Calu3 (cell line): ENCODE measurements at places on chromosomes 11 and 22.

GRCh38 chr11:44408711-44409470, 99.0 kb upstream of the ALX4 start:
- DNase-seq = no peak
- H3K27me3 ChIP-seq = peaks cover 91% of the 10 kb centered on the region
- H3K27ac ChIP-seq = no peak overlapping the region
- H3K36me3 ChIP-seq = no peaks in the 10 kb centered on the region
- H3K4me3 ChIP-seq = no peak overlapping the region

- peaks cover 82% of the 10 kb centered on the region for H3K36me3 ChIP-seq
- DNase-seq = peak; percentile 88
- H3K27me3 ChIP-seq = peaks cover 16% of the 10 kb centered on the region
- H3K4me3 ChIP-seq = peak overlapping the region; percentile 90
Measured at GRCh38 chr11:65420979-65421793, 1.4 kb upstream of the NEAT1 start.

DNA sequence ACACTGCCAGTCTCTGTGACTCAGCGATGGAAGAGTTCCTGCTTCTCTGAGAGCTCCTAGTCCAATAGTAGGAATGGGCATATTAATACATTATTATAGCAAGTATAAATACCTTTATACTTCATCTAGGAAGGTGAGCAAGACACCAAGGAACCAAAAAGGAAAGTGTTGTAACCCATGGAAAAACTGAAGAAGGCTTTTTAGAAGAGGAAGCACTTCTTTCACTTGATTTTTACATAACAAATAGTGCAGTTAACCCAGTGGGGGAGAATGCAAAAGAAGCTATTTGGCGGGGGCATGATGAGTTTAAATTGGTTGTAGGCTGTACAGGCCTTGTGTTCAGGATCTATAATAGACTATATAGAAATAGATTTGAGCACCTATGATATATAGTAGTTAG, 31.2 kb upstream of the C11orf87 start:
- no peaks in the 10 kb centered on the region for H3K36me3 ChIP-seq
- H3K4me1 ChIP-seq = no peaks in the 10 kb centered on the region
- no peak overlapping the region for H3K4me3 ChIP-seq
- H3K27ac ChIP-seq = no peak overlapping the region
- no peak for DNase-seq
- no peaks in the 10 kb centered on the region for H3K27me3 ChIP-seq

GRCh38 chr11:30254307-30255298, 23.8 kb downstream of the FSHB start:
- no peak for DNase-seq
- H3K36me3 ChIP-seq = no peaks in the 10 kb centered on the region

DNA sequence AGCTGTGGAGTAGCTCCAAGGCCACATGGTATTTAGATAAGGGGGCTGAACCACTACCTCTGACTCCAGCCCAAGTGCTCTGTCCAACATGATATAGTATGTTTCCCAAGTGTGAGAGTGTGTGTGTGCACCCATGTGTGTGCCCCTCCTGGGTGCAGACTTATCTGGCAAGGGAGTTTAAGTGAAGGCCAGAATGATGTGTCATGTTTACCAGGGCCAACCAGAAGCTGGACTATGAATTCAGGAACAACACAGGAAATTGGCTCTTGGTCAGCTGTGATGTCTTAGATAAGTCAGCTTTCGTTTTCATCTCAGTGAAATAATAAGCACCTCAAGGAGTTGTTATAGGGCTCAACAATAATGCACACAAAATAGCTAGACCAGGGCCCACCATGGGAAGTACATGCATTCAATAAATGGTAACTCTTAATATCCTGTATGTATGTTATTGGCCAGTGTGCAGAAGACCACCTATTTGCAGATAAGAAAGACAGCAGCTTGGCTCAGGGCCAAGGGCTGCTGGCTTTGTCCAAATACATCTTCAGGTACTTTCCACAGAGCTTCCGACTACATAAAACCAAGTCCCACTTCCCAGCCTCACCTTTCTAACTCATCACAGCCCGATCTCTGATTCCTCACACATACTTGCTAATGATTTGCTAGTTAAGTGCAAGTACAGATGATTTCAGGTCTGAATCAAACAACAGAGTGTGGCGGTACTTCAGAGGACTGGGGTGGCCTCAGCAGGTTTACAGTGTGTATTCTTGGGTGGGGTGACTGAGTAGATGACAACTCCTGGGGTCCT, 120.9 kb downstream of the ME3 start:
- H3K36me3 ChIP-seq = no peaks in the 10 kb centered on the region
- DNase-seq = peak; percentile 35
- H3K27me3 ChIP-seq = no peaks in the 10 kb centered on the region
- H3K4me3 ChIP-seq = peak overlapping the region; percentile 40
- peaks cover 42% of the 10 kb centered on the region for H3K4me1 ChIP-seq

GRCh38 chr11:9765320-9766101, 101.6 kb downstream of the SWAP70 start:
- H3K36me3 ChIP-seq = no peaks in the 10 kb centered on the region
- no peaks in the 10 kb centered on the region for H3K27me3 ChIP-seq
- no peak for DNase-seq
- peak overlapping the region; percentile 57 for H3K27ac ChIP-seq
- no peak overlapping the region for H3K4me3 ChIP-seq

- no peak overlapping the region for H3K4me3 ChIP-seq
- peaks cover 36% of the 10 kb centered on the region for H3K4me1 ChIP-seq
- no peaks in the 10 kb centered on the region for H3K27me3 ChIP-seq
- no peak overlapping the region for H3K27ac ChIP-seq
- DNase-seq = no peak
Measured at GRCh38 chr22:40631925-40632324, 4.6 kb downstream of the MRTFA start.

GRCh38 chr22:50169774-50170341, 673 bp upstream of the PANX2 start:
- no peaks in the 10 kb centered on the region for H3K4me1 ChIP-seq
- peak overlapping the region; percentile 69 for H3K4me3 ChIP-seq
- peaks cover 21% of the 10 kb centered on the region for H3K36me3 ChIP-seq
- peaks cover 48% of the 10 kb centered on the region for H3K27me3 ChIP-seq
- no peak overlapping the region for H3K27ac ChIP-seq

DNA sequence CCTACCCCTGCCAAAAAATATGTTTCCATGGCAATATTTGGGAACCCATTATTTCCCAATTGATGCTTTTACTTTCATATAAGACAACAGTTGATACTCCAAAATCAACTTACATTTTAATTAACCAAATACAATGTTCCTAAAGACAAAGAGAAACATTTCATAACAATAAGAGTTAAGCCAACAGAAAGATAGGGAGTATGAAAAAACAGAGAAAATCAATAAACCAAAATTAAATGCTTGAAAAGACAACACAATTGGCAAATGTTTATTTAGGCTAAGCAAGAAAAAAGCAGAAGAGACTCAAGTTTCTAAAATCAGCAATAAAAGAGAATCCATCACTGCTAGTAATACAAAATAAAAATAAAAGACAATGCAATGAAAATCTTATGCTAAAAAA, 123.1 kb upstream of the VPREB1 start:
- H3K27ac ChIP-seq = no peak overlapping the region
- peaks cover 57% of the 10 kb centered on the region for H3K27me3 ChIP-seq
- no peak overlapping the region for H3K4me3 ChIP-seq

GRCh38 chr11:33222052-33222750, 35.0 kb upstream of the HIPK3 start:
- H3K4me1 ChIP-seq = no peaks in the 10 kb centered on the region
- H3K36me3 ChIP-seq = no peaks in the 10 kb centered on the region
- no peak for DNase-seq
- no peak overlapping the region for H3K4me3 ChIP-seq
- H3K27me3 ChIP-seq = no peaks in the 10 kb centered on the region
- H3K27ac ChIP-seq = no peak overlapping the region

GRCh38 chr11:80822308-80822707, 1381.5 kb upstream of the TENM4 start:
- no peaks in the 10 kb centered on the region for H3K4me1 ChIP-seq
- DNase-seq = no peak
- H3K27ac ChIP-seq = no peak overlapping the region
- H3K4me3 ChIP-seq = no peak overlapping the region
- H3K27me3 ChIP-seq = no peaks in the 10 kb centered on the region
- no peaks in the 10 kb centered on the region for H3K36me3 ChIP-seq

- peaks cover 8% of the 10 kb centered on the region for H3K4me1 ChIP-seq
- no peaks in the 10 kb centered on the region for H3K36me3 ChIP-seq
- no peaks in the 10 kb centered on the region for H3K27me3 ChIP-seq
- no peak overlapping the region for H3K27ac ChIP-seq
- H3K4me3 ChIP-seq = no peak overlapping the region
Measured at GRCh38 chr11:95293116-95293515, 62.1 kb upstream of the SESN3 start.

DNA sequence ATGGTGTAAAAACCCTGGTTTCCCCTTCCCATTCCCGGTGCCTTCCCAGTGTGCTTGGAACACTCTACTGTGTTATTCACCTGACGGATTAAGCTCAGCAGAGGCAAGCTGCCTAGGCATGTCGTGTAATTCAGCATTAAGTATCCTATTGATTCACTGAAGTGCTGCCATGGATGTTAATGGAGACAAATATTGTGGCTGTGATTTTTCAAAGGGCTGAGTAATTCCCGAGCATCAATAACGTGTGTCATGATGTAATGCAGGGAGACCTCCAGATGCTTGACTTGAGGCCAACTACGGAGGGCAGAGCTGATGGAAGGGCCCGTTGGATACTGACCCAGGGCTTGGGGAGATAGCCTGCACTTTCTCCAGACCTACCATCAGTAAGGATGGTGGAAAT, 269.0 kb downstream of the ST3GAL4 start:
- H3K4me1 ChIP-seq = peaks cover 7% of the 10 kb centered on the region
- H3K4me3 ChIP-seq = no peak overlapping the region
- no peak overlapping the region for H3K27ac ChIP-seq
- H3K36me3 ChIP-seq = no peaks in the 10 kb centered on the region
- peaks cover 80% of the 10 kb centered on the region for H3K27me3 ChIP-seq
- DNase-seq = no peak

DNA sequence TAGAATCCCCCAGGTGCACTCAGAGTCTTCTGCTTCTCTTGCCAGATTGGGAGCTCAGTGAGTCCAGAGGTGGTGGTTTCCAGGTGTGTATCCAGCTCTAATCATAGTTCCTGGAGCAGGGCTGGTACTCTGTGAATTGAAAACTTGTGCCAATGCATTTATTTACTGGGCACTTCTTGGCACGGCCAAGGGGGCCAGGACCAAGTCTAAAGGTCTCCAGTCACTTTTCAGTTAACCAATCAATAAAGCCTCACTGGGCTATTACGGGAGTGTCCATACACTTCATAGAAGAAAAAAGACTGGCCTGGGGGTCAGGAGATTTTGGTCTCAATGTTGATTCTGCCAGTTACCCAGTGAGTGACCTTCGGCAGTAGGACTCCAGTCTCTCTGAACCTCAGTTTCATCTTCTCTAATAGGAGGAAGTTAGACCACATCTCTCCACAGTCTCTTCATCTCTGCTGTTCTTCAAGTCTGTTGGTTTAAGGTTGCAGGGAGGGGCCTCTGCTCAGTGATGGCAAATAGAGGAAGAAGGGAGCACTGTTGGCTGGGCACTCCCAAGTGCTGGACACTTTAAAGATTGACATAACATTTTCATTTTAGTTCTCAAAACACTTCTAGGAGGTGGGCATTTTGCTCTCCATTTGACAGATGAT, 188.5 kb upstream of the E2F8 start:
- no peaks in the 10 kb centered on the region for H3K36me3 ChIP-seq
- H3K27me3 ChIP-seq = peaks cover 100% of the 10 kb centered on the region
- H3K27ac ChIP-seq = no peak overlapping the region

DNA sequence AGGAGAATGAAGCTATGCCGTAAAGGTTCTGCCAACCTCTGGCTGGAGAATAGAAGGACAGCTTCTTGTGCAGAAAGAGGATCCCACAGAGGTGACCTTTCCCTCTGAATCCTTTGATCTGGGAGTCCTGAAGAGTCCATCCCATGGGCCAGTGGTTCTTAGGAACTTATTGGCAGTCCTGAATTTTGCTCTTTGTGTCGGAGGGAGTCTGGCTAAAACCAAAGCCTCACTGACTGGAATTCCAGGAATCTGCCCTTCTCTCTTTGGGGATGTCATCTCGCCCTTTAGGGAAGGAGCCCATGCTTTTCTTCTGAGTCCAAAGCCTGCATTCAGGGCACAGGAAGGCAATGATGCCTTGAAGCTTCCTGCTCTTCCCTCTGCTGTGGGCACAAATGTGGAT, 45.5 kb downstream of the PKNOX2 start:
- H3K36me3 ChIP-seq = no peaks in the 10 kb centered on the region
- no peaks in the 10 kb centered on the region for H3K4me1 ChIP-seq
- no peak overlapping the region for H3K4me3 ChIP-seq
- DNase-seq = no peak
- no peak overlapping the region for H3K27ac ChIP-seq

GRCh38 chr11:4063348-4063747, 31.3 kb upstream of the RRM1 start:
- H3K4me1 ChIP-seq = no peaks in the 10 kb centered on the region
- no peaks in the 10 kb centered on the region for H3K36me3 ChIP-seq
- no peaks in the 10 kb centered on the region for H3K27me3 ChIP-seq
- no peak overlapping the region for H3K27ac ChIP-seq

GRCh38 chr11:35013514-35014233, 97.3 kb downstream of the PDHX start:
- no peak overlapping the region for H3K4me3 ChIP-seq
- DNase-seq = no peak
- H3K36me3 ChIP-seq = peaks cover 12% of the 10 kb centered on the region
- peaks cover 73% of the 10 kb centered on the region for H3K4me1 ChIP-seq

- no peak for DNase-seq
- no peaks in the 10 kb centered on the region for H3K27me3 ChIP-seq
- H3K4me3 ChIP-seq = no peak overlapping the region
- no peak overlapping the region for H3K27ac ChIP-seq
- H3K4me1 ChIP-seq = no peaks in the 10 kb centered on the region
Measured at GRCh38 chr11:11464555-11464954, 111.5 kb upstream of the CSNK2A3 start.

DNA sequence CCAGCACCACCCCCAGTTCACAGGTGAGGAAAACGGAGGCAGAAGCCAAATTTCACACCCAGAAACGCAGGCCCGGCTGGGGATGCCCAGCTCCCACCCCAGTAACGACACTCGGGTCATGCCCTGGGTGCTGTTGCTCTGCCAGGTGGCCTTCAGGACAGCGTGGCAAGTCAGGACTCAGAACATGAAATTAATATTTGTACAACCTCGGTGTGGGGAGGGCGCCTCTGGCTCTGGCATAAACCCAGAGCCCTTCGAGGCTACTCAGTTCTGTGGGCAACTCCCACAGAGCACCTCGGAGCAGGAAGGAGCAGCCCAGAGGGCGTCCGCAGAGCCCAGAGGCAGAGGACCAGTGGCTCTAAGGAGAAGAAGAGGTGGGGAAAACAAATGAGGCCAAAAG, 71.6 kb downstream of the CELSR1 start:
- peaks cover 22% of the 10 kb centered on the region for H3K36me3 ChIP-seq
- H3K4me3 ChIP-seq = no peak overlapping the region
- no peak overlapping the region for H3K27ac ChIP-seq
- H3K27me3 ChIP-seq = no peaks in the 10 kb centered on the region
- DNase-seq = no peak

- H3K27ac ChIP-seq = no peak overlapping the region
- H3K4me1 ChIP-seq = peaks cover 11% of the 10 kb centered on the region
- DNase-seq = peak; percentile 76
- peaks cover 5% of the 10 kb centered on the region for H3K36me3 ChIP-seq
- no peaks in the 10 kb centered on the region for H3K27me3 ChIP-seq
Measured at GRCh38 chr11:126310200-126310991, 6.5 kb downstream of the DCPS start.

GRCh38 chr11:16923987-16924386, 90.2 kb downstream of the PLEKHA7 start:
- H3K27ac ChIP-seq = peak overlapping the region; percentile 87
- peaks cover 39% of the 10 kb centered on the region for H3K36me3 ChIP-seq
- H3K4me1 ChIP-seq = peaks cover 67% of the 10 kb centered on the region
- H3K4me3 ChIP-seq = peak overlapping the region; percentile 95
